ENCODE measurements at places on chromosomes 12 and 14.

DNA sequence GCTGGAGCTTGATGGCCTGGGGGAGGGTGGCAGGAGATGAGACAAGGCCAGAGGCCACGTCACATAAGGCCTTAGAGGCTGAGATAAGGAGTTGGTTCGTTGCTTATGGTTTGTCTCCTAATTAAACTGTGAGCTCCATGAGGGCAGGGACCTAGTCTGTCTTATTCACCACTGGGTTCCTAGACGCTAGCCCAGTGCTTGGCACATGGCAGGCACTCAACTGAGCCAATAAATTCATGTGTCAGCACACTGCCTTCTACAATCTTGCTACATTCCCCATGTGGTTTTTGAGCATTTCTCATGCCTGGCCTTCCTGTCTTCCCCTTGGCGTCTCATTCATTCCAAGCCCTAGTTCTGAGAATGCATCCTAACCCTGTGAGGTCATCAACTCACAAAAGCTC is 92.5 kb upstream of the MED13L start:
- no peak for DNase-seq

- DNase-seq, result peak; percentile 58
Observed at GRCh38 chr14:100140452-100141078, 18.9 kb downstream of the DEGS2 start.

- no peak for DNase-seq
Observed at GRCh38 chr12:109702111-109702841, 11.3 kb upstream of the FAM222A start.

DNA sequence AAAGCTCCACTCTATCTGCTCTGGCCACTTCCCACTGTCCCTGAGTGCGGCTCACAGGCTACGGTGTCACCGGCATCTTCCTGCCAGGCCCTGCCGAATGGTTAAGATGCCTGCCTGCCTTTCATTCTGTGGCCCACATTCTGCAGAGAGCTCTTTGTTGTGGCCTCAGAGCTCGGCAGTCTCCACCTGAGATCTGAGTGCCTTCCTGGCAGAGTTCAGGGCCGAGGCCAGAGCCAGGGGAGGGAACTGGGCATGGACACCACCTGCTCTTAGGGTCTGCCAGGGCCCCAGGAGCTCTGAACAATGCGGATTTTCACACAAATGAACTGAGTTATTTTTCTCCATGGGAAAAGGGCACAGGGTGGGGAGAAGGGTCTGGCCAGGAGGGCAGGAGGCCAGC is 127.2 kb downstream of the RBM19 start:
- DNase-seq, result no peak

DNA sequence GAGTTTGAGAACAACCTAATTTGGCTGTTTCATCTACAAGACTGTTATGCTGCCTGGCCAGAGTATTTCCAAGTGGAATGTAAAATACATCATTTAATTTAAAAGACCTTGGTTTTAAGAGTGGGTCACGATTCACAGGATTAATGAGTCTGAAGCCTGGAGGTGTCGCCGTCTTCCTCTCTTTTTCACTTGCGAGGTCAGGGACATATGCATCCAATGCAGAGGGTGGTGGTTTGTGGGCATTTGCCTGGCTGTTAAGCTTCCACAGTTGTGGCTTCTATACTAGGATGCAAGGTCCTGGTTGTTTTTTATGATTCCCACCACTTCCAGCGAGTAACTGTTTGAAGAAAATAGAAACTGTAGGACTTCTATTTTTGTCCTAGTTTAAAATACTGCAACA is 22.8 kb upstream of the RASSF3 start:
- no peak for DNase-seq

DNA sequence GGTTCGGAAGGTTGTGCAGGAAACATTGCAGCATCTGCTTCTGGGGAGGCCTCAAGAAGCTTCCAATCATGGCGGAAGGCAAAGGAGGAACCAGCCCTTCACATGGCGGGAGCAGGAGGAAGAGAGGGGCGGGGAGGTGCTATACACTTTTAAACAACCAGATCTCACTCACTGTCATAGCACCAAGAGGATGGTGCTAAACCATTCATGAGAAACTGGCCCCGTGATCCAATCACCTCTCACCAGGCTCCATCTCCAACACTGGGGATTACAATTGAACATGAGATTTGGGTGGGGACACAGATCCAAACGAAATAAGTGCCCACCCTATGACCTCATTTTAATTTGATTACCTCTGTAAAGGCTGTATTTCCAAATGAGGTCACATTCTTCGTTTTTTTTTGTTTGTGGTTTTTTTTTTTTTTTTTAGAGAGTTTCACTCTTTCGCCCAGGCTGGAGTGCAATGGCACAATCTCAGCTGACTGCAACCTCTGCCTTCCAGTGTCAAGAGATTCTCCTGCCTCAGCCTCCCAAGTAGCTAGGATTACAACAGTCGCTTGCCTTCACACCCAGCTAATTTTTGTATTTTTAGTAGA is 11.4 kb upstream of the ORAI1 start:
- no peak for DNase-seq

- DNase-seq, result no peak
Observed at GRCh38 chr12:123937707-123938591, 34.7 kb downstream of the CCDC92 start.

DNA sequence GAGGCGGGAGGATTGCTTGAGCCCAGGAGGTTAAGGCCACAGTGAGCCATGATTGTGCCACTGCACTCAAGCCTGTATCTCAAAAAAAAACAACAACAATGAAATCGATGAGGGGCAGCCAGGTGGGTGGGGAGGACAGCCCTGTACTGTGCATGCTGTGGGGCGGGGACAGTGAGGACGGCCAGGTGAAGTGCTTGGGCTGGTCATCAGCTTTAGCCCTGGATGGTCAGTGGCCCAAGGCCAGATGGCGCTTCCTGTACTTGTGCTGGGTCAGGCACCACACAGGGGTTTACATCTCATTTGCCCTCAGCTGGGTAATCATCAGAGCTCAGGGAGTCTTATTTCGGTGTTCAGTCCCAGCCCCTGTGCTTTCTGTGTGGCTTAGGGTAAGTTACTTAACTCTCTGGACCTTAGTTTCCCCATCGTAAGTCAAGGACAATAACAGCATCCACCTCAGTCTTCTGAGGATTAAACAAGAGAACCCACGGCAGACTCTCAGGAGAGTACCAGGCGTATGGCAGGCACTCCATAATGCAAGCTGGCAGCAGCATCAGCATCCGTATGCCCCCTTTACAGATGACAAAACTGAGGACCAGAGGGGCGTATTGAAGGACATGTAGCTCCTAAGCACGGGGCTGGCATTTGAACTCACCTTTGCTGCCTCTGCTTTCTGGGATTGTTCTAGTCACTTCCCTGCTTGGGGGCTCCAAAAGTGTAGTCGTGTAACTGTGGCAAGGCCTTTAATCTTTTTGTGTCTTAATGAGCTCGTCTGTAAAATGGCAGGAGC is 71.9 kb downstream of the SLC25A47 start:
- no peak for DNase-seq

GRCh38 chr14:100723135-100723829 is 3.4 kb upstream of the DLK1 start:
- no peak for DNase-seq

- peak; percentile 97 for DNase-seq
Observed at GRCh38 chr12:103632554-103633216, 45.6 kb downstream of the STAB2 start.

DNA sequence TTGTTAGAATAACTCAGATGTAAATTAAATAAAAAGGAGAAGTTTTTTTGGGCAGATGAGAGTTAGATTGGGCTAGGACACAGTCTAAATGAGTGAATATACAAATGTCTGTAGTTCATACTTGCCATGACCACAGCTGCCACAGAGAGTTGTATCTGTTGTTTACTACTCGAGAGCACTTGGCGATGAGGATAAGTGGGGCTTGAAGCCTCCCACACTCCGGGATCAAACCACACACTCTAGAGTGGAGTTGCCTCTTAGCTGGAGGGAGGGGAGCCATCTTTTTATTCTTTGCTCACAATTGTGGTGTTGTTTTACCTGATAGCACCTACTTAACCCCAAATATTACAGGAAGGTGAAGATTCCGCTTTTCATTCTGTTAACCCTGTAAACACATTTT is 27.5 kb downstream of the BEST3 start:
- DNase-seq, result no peak

- DNase-seq, result no peak
Observed at GRCh38 chr14:76832503-76832988, 6.3 kb downstream of the LRRC74A start.

DNA sequence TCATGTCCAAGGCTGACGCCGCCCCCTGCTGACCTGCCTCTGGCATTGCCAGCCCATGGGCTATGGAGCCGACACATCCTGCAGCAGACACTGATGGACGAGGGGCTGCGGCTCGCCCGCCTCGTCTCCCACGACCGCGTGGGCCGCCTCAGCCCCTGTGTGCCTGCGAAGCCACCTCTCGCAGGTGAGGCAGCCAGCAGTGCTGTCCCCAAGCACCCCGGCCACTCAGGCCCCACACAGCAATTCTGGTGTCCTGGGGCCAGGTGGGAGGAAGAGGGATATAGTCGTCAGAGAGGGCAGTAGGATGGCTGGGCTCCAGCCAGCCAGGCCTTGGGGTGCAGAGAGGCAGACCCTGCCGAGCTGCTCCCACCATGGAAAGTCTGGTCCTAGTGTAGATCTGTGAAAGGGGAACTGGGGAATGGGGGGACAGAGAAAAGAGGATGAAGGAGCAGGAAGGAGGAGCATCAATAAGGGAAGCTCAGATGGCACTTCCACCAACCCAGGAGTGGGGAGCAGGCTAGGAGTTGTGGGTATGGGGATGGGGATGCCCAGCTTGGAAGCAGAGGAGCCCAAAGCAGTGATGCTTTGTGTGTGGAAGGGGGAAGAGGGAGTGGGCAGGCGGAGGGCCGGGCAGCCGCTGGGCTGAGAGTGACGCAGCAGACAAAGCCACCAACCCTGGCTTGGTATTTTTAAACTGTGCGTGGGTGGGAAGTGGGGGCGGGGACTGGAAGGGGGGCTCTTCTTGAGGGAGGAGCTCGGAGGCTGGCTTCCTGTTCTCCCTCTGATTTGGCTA is 4.7 kb downstream of the NAB2 start:
- no peak for DNase-seq

GRCh38 chr12:54227376-54227775 is 38.6 kb upstream of the SMUG1 start:
- DNase-seq, result no peak

GRCh38 chr14:91175291-91176201 is 61.7 kb downstream of the DGLUCY start:
- DNase-seq, result no peak

DNA sequence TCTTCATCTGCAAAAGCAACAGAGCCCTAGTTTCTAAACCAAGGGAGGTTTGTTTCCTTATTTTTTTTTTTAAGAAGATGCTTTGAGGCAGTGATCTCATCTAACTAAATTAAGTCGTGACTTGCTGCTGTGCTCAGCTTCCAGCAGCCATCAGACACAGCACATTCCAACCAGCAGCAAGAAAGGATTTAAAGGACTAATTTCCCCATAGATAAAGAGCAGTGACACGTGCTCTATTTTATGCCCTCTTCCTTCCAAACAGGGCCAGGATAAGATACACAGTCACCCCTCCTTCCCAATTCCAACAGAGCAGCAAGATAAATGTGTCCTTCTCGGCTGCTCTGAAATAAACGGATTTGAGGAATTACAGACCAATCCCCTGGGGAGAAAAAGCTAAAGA is 81.7 kb downstream of the PRKAB1 start:
- DNase-seq, result no peak
